ENCODE measurements at places on chromosomes 12 and 14. TPM values are rescaled to one million over a fixed set of nuclear protein-coding genes. Genes with fewer than 3 reads are reported as not detected.

Gene CLEC9A
- not detected for total RNA-seq

Gene CLEC4C
- not detected for total RNA-seq

Gene SAMD15
- total RNA-seq: 2.2 TPM

Gene PLA2G1B
- not detected for total RNA-seq

Gene RTRAF
- total RNA-seq: 70.0 TPM

Gene CLEC2D
- total RNA-seq: 1.1 TPM

Gene KRT2
- not detected for total RNA-seq

Gene IL31
- total RNA-seq: not detected

Gene PRR13
- total RNA-seq: 79.9 TPM

Gene TAS2R9
- not detected for total RNA-seq

Gene EPYC
- not detected for total RNA-seq

Gene TAS2R43
- total RNA-seq: not detected

Gene ARMH4
- 7.1 TPM for total RNA-seq

Gene FBRSL1
- 11.2 TPM for total RNA-seq

Gene ANKRD33
- 0.44 TPM for total RNA-seq

Gene PDE3A
- total RNA-seq: 7.4 TPM

Gene ATL1
- total RNA-seq: 3.7 TPM

All from cardiac ventricle fibroblast (primary cell).